ENCODE measurements at places on chromosomes 2 and 18.

DNA sequence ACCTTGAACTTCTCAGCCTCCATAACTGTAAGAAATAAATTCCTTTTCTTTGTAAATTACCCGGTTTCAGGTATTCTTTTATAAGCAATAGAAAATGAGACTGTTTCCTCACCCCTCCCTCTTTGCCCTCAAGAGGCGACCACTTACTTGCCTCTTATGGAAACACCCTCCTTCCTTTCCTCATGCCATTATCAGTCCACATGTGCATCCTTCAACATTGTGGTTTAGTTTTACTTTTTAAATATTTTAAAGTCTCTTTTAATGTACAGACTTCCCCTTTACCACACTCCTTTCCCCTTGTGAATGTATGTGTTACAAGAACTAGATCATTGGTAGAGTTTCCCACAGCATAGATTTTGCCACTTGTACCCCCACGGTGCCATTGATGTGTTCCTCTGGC lies 202.4 kb upstream of the SIX2 start:
- DNase-seq: no peak

DNA sequence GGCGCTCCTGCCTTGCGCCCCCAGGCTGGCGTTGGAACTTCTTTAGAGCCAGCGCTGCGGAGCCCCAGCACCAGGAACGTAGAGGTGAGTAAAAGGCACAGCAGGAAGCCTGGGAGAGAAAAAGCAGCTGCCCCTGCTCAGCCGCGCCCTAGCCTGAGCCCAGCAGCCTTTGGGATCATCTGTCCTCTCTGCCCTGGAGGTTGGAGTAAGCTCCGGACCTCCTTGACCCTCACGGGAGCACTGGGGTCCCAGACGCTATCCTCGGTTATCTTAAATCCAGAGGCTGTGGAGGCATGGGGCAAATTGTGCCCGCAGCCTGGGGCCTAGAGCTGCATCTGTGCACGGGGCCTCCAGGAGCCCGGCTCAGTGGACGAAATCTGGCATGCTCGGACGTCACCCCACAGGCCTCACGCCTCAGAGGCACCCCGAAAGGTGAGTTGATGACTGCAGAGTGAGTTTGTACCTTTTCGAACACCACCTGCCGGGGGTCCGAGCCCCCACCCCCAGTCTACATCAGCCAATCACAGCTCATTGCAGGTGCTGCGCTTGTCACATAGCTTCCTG lies 1.6 kb upstream of the SLC66A2 start:
- DNase-seq: no peak

- no peak for DNase-seq
Observed at GRCh38 chr2:216201692-216202306, 92.7 kb downstream of the XRCC5 start.

DNA sequence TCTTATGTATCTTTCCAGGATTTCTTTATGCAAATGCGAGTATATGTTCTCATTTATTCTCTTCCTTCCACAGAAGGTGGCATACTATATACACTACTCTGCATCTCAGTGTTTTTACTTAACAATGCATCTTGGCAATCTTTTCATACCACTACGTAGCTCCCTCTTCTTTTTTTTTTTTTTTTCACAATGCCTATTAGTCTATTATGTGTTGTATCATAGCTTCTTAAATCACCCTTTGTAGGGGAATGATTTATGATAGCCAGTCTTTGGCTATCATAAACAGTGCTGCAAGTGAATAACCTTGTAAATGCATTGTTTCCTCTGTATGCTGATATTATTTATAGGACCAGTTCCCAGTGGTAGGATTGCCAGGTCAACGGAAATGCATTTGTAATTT lies 204.2 kb downstream of the BABAM2 start:
- no peak for DNase-seq

- no peak for DNase-seq
Observed at GRCh38 chr2:38407111-38407682, 30.1 kb upstream of the ATL2 start.

DNA sequence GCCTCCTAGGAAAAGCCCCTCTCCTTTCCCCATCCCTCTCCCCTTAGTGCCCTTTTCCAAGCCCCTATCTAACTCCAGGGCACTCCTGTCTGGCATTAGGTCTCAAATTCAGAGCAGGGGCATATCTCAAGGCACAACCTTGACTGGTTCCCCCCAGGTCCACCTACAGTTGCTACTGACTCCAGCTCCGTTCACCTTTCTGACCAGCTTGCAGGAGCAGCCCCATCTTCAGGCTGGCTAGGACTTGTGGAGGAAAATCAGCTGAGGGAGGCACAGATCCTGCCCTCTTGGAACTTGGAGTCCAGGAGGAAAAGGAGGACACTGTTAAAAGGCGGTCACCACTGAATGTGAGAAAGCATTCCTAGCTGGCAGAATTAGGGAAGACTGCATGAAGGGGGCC lies 152.4 kb downstream of the ZFP36L2 start:
- no peak for DNase-seq

GRCh38 chr2:62413116-62413663 lies 92.8 kb downstream of the TMEM17 start:
- DNase-seq: no peak

GRCh38 chr2:106830191-106830590 lies 55.8 kb downstream of the ST6GAL2 start:
- DNase-seq: no peak

DNA sequence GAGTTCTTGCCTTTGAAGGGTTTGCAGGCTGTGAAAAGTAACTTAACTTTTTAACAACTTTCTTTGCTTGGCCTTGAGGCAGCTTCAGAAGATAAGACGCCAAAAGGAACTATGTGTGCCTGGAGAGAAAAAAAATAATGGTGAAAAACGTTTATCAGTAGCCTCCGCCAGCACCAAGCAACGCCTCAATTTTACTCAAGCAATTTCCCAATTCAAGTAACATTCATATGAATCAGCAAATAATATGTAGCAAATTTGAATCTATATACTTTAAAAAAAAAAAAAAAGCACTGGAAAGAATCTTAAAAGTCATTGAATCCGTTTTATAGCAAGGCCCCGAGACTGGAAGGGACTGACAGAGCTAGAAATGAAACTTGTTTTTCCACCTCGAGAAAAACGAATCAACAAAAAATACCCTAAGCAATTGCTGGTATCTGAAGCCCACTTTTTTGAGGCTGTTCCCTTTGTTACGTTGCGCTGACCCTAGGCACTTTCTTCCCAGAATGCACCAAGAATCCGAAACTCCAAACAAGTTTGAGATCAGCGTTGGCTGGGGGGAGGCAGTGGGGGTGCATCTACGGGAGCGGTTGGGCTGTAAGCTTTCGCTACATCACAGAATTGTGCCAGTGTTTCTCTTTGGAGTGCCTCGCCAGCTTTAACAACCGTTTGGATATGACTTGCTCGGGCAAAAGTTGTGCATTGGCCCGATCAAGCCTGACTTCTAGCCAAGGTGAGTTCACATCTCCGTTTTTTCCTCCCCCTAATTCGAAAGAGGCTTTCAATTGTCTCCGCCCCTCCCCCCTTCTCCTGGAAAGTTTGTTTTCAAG lies 2.7 kb upstream of the TGIF1 start:
- DNase-seq: no peak

- no peak for DNase-seq
Observed at GRCh38 chr2:158501301-158501700, 44.5 kb downstream of the PKP4 start.

DNA sequence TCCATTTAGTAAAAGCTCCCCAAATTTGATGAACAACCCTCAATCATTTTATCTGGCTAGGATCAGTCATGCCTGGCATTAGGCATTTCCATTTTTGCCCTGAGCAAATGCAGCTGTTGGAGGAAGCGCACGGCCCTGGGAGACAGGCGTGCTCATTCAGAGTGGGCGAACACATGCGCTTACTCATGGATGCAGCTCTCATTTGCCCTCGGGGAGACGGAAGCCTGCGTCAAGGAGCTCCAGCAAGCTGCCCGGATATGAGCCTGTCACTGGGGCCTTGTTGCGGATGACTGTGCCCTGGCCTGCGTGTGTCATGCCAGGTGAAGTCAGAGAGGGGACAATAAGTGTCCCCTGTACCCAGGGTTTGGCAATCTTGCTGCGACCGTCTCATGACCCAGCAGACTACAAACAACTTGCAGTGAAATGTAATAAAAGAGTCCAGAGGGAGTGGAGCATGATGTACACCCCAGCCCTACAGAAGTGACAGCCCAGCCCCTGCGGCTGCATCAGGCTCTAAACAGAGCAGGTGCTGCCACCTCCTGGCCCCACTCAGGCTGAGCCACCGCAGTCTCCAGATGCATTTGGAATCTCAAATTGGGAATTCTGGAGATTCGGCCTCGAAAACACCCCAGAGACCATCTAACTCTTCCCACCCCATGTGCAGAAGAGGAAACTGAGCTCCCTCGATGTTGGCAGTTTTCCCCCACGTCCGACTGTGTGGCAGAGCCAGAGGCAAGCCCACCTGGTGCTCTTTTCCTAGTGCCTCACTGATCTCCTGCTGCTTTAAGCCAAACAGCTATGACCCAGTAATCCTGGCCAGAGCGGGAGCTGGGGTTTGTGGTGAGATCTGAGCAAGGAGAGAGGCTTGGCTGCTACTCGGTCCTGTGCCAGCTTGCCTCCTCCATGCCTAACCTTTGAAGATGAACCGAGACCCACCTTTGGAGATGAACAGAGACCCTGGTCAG lies 105.0 kb upstream of the ALK start:
- DNase-seq: no peak

DNA sequence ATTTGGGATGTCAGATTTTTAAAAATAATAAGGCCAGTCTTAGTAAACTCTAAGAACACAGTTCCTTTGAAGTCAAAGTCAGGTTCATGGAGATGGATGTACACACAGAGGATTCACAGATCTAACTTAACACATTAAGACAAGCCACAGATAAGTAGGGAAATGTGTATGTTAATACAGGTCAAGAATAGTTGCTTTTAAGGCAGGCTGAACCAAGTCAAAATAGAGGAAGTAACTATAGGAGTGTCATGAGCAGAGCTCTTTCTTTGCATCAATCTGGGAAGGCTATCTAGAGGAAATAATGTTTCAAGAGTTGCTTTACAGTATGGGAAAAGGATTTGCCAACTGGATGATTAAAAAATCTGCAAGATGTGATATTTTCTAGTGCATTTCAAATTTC lies 128.0 kb upstream of the FBXO11 start:
- no peak for DNase-seq

- DNase-seq: no peak
Observed at GRCh38 chr2:133086176-133086575, 416.2 kb upstream of the LYPD1 start.

GRCh38 chr18:13649397-13650390 lies 76.7 kb downstream of the FAM210A start:
- DNase-seq: no peak

- peak; percentile 18 for DNase-seq
Observed at GRCh38 chr2:227308784-227309183, 16.3 kb upstream of the MFF start.

DNA sequence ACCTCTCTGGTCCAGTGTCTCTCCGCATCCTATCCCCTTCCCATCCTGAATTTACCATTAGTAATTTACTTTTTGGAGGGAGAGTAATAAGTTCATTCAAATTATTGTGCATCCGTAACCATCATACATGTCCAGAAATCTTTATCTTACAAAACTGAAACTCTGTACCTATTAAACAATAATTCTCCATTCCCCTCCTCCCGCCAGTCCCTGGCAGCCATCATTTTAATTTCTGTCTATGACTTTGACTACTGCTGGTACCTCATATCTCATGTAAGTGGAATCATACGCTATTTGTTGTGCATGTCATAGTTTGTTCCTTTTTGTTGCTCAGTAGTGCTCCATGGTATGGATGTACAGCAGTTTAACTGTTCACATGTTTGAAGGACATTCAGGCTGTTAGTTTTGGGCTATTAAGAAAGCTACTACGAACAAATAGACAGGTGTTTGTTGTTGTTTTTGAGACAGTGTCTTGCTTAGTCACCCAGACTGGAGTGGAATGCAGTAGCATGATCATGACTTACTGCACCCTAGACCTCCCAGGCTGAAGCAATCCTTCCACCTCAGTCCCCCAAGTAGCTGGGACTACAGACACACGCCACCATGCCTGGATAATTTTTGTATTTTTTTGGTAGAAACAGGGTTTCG lies 2.0 kb downstream of the LIMS1 start:
- DNase-seq: no peak

GRCh38 chr2:101850450-101850849 lies 141.3 kb upstream of the IL1R2 start:
- no peak for DNase-seq

DNA sequence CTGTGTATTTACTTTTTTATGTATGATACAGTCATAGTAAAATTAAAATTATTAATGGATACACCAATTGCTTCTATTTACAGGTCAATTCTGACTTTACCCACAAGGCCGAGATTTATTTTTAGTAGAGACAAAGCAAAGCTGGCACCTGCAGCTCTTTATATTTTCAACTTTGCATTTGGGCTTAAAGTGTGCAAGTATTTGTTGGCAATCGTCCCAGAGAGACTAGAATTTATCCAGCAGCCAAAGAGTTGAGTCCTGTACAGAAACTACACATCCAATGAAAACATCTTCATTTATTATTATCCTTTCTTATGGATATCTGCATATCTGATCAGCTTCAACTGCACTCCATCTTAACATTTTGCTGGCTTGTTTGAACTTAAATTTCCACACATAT lies 485.6 kb downstream of the SOX11 start:
- DNase-seq: no peak

GRCh38 chr2:154048905-154049304 lies 177.2 kb downstream of the GALNT13 start:
- no peak for DNase-seq

DNA sequence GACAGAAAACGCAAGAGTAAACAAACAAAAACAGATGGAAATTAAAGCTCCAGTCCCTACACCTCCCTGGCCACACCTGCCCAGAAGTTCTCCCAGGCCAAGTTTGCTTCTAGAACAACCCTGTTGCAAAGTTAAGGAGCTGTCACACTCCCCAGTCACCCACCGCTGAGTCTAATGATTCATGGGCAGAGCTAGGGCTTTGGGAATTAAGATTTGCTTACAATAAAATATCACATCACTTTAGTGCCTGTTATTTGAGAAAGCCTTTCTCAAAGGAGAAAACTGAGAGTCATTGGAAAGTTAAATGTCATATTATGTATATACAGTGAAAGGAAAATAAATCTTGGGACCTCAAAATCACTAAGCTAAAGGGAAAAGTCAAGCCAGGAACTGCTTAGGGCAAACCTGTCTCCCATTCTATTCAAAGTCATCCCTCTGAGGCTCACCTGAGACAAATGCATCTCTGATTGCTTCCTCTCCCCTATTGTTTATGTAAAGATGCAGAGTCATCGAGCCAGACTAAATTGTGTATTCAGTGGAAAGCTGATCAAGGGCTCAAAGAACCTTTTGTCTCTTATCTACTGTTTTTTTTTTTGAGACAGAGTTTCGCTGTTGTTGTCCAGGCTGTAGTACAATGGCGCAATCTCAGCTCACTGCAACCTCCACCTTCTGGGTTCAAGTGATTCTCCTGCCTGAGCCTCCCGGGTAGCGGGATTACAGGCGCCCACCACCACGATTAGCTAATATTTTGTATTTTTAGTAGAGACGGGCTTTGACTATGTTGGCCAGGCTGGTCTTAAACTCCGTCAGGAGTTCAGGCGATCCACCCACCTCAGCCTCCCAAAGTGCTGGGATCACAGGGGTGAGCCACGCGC lies 2.8 kb downstream of the CRYGB start:
- DNase-seq: no peak
